ENCODE measurements at places on chromosomes 12 and 14. TPM values are rescaled to one million over a fixed set of nuclear protein-coding genes. Genes with fewer than 3 reads are reported as not detected.

GRCh38 chr14:58752771-58753201 is 115.0 kb downstream of the DACT1 start:
- DNase-seq, result no peak

DNA sequence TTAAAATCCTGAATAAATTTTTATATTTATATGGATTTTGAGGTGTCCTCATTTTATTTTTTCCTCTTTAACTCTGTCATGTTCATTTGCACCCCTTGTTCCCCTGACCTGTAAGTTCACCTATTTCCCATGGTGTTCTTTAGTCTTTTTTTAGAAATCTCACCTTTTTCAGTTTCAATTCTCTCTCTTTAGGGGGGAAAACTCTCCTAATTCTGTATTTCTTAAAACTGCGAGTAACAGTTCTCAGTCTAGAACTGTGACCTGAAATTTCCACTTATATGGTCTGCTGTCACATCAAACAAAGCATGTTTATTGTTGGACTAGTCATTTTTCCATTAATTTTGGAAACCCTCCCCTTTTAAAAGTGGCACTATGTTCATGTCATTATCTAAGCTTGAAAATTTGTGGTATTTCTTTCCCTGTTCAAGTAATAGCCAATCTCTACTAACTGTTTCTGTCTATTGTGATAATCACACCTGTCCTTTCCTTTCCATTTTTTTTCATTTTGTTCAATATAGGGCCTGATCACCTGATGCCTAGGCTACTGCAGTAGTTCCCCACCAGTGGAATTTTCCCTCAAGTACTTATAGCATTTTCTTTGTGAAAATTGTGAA is 14.0 kb upstream of the FBXO33 start:
- DNase-seq, result no peak

GRCh38 chr12:78189656-78190055 is 359.0 kb downstream of the NAV3 start:
- DNase-seq, result no peak

DNA sequence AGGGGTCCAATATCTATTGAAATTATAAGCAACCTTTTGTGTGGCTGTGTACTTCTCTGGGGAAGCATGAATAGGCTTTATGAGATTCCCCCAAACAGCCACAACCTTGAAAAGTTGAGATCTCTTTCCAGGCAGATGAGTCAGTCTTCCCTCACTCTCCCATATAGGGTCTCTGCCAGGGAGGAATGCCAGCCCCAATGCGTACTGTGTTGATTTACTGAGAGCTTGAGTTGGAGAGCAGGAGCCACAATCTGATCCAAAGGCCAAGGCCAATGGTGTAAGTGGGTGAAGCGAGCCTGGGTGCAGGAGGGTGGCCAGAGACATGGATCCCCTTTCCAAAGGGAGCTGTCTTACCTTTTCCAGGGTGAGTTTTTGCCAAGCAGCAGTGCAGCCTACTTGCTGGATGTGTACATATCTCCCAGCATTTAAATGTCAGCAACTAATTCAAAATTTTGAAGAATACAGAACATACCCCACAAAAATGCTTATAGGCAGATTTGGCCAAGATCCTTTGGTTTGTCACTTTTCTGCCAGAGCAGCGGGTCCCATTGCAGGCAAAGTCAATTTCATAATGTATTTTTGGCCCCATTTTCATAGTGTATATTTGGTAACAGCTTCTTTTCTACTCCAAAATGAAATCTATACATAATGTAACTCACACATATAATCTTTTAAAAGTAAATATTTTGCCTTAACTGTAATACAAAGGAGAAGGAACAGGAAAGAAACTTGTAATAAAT is 88.2 kb downstream of the TBC1D30 start:
- DNase-seq, result peak; percentile 55

DNA sequence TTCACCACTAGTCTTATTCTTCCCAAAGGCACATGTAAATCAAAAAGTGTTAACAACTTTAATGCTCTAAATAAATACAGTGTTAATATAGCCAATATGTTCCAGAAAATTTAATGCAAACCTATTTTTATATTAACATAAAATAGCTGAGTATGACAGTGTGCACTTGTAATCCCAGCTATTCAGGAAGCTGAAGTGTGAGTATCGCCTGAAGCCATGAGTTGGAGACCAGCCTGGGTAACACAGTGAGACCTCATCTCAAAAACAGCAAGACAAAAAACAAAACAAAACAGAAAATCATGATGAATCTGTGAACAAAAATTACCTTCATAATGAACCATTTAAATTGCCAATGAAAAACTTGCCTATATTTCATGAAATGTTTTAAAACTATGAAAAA is 798.9 kb downstream of the SLC6A15 start:
- DNase-seq, result no peak

DNA sequence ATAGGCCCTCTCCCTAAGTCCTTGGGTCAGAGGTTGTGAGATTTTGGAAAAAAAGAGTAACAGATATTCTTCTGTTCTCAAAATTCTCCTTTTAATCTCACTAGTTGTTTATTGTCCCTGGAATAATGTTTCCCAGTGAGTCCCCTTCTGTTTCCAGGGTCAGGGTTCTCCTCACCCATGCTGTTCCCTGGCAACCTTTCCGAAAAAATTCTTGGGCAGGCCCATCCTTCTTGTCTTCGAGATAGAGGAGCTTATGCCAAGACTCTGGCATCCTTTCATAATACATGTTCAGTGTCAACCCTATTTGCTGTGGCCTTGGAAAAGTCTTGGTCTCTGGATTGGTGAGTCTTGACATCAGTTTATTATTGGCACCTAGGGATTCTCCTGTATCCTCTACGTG is 212.4 kb upstream of the FAR2 start:
- no peak for DNase-seq

DNA sequence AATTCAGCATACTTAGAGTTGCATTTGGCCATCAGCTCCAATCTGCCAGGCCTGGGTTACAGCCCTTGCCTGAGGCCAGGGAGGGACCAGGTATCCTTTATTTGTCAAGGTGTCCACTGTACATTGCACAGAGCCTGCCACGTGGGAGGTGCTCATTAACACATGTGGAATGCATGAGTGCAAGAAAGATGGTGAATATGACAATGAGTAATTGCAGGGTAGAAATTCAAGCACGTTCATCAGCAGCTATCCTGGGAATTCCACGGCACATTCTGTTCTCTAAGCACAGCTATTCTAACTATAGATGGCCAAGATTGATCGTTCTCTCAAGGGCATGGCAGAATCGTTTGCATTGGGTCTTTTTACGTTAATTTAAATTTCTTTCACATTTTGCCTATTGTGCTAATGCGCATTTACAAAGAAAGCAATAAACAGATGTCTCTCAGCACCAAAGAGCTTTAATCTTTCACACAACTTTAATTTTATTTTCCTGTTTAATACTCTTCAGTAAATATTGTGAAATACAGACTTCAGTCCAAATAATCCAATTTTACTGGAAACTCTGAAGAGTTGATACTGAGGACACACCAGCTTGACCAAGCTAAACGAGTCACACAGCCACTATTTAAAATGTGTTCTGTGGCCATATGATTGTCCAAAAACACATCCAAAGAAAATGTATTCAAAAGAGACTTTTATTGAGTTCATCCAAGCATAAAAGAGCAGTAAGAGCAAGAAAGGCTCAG is 1025.7 kb upstream of the TMEM132C start:
- DNase-seq, result peak; percentile 36

GRCh38 chr12:9711664-9712063 is 21.2 kb downstream of the CLECL1 start:
- DNase-seq, result peak; percentile 16

- DNase-seq, result peak; percentile 84
Observed at GRCh38 chr14:68376067-68376779, 416.6 kb downstream of the ZFP36L1 start.

DNA sequence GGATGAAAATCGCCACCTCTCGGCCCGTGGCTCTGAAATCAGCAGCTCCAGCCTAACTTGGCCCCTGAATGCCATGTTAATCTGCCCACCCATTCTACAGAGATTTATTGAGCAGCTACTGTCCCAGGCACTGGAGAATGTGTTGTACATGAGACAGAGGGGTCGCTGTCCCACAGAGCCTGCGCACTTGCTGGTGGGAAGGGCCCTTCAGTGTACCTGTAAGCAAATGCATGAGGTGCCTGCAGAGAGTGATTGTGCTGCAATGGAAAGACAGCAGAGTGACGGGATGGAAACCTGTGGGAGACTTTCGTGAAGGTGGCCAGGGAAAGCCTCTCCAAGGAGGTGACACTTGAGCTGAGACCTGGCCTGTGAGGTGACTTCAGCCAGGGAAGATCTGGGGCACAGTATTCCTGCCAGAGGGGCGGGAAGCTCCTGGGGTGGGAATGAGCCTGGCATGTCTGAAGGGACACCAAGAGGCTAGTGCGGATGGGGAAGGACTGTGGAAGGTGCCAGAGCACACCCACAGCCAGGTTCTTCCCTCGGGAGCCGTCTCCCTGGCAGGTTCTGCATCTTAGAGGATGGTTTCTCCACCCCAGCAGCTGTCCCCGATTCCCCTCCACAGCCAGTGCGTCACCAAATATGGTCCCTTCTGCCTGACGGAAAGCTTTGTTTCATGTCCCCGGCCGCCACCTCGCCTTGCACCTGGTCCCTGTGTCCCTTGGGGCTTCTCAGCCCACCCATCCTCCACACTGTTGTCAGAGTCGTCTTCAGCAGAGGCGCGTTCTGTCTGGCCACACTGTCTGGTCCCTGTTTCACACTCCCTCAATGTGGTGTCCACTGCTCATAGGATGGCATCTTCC is 8.7 kb downstream of the SMIM41 start:
- peak; percentile 61 for DNase-seq

DNA sequence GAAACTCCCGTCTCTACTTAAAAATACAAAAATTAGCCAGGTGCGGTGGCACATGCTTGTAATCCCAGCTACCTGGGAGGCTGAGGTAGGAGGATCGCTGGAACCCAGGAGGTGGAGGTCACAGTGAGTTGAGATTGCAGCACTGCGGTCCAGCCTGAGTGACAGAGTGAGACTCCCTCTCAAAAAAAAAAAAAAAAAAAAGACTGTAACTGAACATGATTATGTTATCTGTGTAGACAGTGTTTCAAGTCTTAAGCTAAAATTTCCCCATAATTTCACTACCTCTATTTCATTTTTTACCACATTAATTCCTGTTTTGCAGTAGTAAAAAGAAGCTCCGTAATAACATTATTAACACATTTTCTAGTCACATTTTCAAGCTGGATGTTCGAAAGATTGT is 5.4 kb downstream of the PLBD1 start:
- no peak for DNase-seq

DNA sequence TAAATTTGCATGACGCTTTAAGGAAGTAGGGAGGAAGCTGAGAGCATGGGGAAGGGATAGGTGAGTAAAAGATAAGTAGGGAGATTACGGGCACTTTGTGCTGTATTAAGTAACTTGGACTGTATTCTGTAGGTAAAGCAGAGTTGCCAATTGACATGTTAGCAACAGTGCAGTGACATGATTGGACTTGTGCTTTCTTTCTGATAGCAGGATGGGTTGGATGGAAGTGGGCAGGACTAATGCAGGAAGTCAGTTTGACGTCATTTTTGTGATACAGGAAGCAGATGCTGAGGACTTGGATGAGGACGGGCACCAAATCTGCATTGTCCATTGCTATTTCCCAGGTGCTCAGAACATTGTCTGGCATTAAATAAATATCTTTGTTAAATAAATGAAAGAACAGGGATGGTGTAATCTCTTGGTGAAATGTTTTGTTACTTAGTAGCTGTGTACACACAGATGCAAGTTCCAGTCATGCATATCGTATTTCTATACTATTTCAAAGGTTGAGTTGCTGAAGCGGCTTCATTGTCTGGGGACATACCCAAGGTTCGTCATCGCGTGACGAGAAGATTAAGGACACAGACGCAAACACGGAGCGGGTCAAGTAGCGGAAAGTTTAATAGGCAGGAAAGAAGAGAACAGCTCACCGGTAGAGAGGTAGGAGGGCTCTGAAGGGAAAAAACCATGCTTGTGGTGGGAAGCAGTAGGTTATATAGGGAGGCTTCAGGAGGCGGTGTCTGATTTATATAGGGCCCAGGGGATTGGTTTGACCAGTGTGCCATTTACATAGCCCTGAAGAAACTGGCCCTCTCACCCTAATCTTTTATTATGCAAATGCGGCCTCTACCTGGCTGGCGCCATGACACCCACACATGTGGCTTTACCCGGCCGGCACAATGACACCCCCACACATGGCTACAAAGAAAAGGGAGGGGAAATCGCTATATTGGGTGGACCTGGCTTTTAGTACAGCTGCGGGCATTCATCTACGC is 30.7 kb downstream of the GUCY2C start:
- DNase-seq, result no peak

DNA sequence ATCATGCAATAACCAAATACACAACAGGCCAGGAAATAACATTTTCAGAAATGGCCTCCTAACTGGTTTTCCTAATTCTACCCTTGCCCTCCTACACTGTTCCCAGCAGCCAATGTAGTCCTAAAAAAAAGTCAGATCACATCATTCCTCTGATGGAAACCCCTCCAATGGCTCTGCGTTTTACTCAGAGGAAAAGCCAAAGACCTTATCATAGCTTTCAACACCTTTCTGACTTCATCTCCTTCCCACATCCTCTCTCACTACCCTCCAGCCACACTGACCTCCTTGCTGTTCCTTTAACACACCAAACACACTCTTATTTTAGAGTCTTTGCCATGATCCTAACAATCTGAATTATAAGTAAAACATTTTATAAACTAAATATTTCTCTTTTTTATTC is 1.1 kb downstream of the MED6 start:
- DNase-seq, result no peak

GRCh38 chr14:25843481-25844470 is 754.1 kb downstream of the NOVA1 start:
- DNase-seq, result no peak

DNA sequence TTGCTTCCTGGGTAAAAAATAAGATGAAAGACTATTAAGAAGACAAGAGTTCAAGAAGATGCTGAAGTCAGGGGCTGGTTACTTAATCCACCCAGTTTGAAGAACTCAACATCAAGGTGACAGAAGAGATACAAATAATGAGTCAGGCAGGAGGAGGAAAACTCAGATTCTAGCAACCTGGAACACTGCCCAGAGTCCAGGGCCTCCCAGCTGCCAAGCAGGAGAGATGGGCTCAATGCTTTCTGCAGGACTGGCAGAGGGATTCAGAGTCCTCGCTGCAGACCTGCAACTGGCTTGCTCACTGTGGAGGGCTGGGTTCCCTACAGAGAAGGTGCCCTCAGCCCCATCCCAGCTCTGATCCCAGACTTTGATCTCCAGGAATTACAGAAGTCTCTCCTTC is 28.6 kb upstream of the CEBPE start:
- DNase-seq, result peak; percentile 68

- peak; percentile 24 for DNase-seq
Observed at GRCh38 chr12:102169922-102170621, 27.6 kb downstream of the PMCH start.

The FAIM2 gene
- total RNA-seq, result 2.3 TPM

The PLEKHA5 gene
- 15.8 TPM for total RNA-seq

The FOXG1 gene
- total RNA-seq, result not detected

The MYO1A gene
- total RNA-seq, result not detected

The PLXNC1 gene
- total RNA-seq, result 1.2 TPM

The GPR137C gene
- total RNA-seq, result 1.6 TPM

The GLIPR1L2 gene
- 0.91 TPM for total RNA-seq

The PTPN21 gene
- 21.7 TPM for total RNA-seq

The ESRRB gene
- total RNA-seq, result not detected

The SCNN1A gene
- total RNA-seq, result 1.0 TPM
